KG1 (cell line): ENCODE measurements at places on chromosomes 1 and 21.

DNA sequence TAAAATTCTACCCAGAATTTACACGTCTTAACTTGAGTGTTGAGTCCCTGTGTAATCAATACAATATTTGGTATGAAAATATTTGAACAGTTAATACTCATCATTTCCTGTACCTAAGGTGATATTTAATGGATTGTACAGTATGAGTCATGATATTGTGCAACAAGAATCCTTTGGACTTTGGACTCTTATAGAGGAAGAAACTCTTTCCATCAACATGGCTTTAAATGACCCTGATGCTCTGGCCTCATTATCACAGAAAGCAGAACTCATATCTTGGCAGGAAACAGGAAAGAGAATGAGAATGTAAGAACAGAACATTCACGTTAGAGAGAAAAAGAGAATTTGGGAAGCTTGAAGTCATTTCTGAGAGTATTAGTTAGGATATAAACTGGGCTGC, 168.8 kb upstream of the B3GALT2 start:
- no peak for DNase-seq

- peak; percentile 46 for DNase-seq
These were observed 33.2 kb upstream of the FAM163A start for GRCh38 chr1:179709841-179710329.

DNA sequence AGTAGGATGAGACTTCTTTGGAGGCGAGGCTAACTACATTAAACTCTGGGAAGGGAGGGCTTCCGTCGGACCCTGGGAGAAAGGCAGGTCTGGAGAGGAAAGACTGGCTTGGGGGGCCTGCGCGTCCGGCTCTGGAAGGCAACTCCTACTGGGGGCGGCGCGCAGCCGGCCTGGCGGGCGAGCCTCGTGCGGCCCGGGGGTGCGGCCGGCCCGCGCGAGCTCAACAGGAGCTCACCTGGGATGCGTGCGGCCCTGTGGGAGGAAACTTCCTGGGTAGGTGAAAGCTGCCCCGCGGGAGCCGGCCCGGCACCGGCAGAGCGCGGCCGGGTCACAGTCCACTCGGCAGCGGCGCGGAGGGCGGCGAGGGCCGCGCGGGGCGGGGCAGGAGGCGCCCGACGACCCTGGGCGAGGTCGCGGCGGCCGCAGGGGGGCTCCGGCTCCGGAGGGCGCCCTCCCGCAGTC, 449 bp downstream of the EPS15 start:
- DNase-seq, result peak; percentile 13

DNA sequence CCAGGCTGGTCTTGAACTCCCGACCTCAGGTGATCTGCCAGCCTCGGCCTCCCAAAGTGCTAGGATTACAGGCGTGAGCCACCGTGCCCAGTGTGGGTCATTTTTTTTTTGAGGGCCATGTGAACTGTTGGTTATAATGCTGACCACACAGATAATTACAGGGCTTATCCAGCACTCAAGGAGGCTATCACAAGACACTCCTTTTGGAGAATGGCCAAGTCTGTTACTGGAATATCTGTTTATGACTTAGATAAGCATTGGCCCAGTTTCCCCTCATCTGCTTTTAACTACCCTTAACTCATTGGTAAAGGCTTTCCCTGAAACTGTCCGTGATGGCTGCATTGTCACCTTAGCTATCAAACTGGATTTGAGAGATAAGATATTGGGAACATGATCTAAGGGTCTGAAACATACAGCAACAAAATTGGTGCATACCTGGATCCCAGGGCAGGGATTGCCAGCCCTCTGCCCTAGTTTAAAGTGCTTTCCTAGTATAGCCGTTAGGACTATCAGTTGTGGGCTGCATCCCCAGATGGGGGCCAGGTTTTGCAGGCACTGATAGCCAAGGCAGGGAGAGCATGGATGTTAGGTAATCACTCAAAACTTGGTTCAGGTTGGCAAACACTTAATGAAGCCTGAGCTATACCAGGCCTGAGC, 15.6 kb downstream of the SZT2 start:
- no peak for DNase-seq

GRCh38 chr1:67264899-67265298, 42.8 kb upstream of the IL12RB2 start:
- DNase-seq, result peak; percentile 59

DNA sequence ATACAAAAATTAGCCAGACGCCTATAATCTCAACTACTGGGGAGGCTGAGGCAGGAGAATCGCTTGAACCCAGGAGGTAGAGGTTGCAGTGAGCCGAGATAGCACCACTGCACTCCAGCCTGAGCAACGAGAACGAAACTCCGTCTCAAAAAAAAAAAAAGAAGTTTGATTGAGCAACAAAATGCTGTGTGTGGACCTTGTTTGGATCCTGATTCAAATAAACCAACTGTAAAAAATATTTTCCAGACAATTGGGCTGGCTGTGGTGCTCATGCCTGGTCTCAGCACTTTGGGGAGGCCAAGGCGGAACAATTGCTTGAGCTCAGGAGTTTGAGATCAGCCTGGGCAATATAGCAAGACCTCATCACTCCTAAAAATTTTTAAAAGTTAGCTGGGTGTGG, 16.8 kb downstream of the PTAFR start:
- DNase-seq, result no peak

- peak; percentile 70 for DNase-seq
These were observed 53.5 kb upstream of the CNTN2 start for GRCh38 chr1:204989266-204990058.

DNA sequence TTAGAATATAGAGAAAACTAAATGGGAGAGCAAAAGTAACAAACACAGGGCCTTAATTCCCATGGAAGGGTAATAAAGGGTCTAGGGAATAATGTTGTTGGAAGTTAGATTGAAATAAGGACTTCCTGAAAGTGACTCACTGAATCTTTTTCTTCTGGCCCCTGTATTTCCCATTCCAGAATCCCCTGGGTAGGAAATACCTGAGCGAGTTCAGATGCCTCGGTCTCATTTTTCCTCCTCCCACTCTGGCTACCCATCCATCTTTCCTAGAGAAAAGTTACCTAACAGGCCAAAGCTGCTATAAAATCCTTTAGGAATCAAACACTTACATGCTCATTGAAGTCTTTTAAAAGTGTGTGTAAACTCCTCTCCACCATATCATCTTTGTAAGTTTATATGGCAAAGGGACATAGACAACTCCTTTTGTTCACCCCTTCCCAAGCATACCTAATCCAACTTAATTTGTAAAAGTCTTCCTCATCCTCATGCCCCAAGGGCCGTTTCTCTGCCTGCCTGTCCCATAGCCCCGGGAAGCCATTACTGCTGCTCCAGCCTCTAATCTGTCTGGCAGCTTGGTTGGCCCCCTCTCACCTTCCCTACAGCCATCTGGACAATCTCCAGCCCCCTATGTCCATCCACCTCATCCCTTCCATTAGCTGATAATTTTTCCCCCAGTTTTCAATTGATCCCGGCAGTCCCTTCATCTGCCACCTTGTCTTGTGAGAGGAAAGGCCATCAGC, 3.3 kb upstream of the MEF2D start:
- DNase-seq, result no peak

DNA sequence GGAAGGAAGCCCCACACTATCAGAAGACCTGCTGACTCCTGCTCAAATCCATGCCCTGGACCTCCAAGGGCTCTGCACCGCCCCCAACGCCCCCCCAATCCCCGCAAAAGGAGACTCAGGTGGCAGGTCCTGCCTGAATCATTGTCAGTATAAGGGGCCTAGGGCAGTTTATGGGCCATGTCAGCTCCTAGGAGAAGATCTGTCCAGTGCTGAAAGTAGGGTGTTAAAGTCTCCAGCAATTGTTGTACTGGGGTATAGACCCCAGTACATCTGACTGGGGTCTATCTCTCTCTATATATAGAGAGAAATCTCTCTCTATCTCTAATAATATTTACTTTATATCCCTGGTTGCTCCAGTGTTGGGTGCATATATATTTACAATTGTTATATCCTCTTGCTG, 12.1 kb upstream of the OLIG2 start:
- DNase-seq, result no peak

- DNase-seq, result no peak
These were observed 29.4 kb upstream of the PPP2R5A start for GRCh38 chr1:212255705-212256307.

- no peak for DNase-seq
These were observed 11.2 kb upstream of the OR2B11 start for GRCh38 chr1:247469141-247469535.

GRCh38 chr1:235441159-235441685, 63.0 kb downstream of the B3GALNT2 start:
- DNase-seq, result no peak

DNA sequence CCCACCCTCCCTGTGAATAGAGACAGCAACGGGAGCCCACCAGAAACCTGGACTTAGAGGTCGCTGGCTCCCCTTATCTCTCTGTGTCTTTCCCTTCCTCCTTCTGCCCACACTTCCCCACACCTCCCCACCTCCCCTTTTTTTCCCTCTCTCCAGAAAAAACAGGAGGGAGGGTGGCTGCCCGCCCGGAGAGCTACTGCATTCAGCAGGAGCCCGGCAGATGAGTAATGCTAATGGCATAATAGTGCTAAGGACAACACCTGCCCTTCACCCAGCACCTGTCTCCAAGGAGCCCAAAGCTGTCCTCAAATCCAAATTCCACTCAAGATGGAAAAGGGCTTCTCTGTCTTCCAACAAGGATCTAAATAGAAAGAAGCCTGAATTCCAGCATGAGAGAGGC, 11.4 kb upstream of the PRELP start:
- no peak for DNase-seq

GRCh38 chr1:59498640-59499039, 201.7 kb downstream of the FGGY start:
- DNase-seq, result no peak

DNA sequence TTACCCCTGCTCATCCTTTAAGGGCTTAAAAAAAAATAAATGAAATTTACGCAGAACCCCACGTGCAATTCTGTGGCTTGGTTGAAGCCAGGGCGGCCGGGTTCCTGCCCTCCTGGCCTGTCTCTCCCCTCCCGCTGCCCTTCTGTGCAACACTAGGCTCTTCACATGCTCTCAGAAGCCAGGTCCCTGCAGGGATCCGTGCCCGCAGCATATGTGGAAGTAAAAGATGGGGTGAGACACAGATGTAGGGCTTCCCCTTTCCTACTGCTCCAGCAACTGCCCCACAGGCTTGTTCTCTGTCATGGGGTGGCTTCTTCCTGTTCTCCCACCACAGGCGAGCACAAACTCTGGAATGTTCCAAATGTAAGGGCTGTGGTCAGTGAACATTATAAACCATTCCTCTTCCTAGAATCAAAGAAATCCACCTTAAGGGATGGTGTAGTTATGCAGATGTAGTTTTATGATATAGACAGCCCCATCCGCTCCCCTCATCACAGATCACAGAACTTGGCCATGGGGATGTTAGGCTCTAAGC, 535.4 kb downstream of the KIF26B start:
- DNase-seq, result no peak

- no peak for DNase-seq
These were observed 5.5 kb downstream of the C1QTNF12 start for GRCh38 chr1:1240822-1241587.

DNA sequence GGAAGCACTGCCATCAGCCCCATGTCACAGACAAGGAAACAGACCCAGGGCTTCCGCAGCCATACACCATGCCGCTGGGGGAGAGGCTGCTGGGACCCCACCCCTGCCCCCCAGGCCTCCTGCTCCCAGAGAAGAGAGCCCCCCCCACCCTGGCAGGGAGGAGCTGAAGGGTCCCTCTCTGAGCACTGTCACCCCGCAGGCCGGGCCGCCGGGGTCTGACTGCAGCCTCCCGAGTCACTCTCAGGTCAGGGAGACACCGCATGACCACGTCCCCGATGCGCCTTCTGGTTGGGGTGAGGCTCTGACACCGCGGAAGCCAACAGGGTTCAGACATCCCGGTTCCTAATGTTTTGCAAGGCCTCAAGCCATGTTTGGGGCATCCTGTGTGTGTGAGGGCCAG, 102.3 kb downstream of the SIK1 start:
- no peak for DNase-seq

DNA sequence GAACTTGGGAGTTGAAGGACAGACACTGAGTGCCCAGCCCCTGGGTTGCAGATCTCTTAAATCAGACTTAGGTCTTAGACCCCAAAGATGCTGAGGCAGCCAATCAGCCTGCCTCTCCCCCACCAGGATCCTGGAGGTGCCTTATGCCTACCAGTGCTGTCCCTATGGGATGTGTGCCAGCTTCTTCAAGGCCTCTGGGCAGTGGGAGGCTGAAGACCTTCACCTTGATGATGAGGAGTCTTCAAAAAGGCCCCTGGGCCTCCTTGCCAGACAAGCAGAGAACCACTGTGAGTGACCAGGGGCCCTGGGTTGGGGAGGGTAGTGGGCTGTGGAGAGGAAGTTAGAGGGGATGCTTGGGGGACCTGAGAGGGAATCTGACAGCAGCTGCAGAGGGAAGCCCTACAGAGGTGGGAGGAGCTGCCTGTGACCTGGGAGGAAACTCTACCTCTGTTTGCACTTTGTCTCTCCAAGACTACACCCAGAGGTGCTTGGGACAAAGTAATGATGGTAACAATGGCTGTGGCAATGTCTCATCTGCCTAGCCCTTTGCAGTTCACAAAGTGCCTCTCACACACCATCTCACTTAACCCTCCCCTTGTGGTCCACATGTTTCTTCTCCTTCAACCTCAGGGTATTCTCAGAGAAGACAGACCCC, 31.5 kb downstream of the UBE2T start:
- DNase-seq, result no peak

- no peak for DNase-seq
These were observed 36.6 kb upstream of the NHLH2 start for GRCh38 chr1:115877511-115877910.

DNA sequence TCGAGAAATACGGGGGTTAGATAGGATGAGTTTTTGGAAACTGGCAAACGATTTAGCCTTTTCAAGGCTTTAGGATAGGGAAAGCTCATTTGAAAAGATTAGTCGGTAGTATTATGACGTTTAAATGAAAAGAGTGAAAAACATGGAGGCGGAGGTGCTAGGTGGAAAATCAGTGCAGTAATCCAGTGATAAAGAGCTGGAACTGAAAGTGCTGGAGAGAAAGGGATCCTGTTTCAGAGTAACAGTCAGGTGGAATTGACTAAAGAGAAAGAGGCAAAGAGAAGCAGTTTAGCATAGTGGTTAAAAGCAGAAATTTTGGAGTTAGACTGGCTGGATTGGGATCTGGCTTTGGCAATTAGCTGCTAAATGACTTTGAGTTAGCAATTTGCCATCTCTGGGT, 945 bp downstream of the WDR3 start:
- no peak for DNase-seq

GRCh38 chr1:199113265-199113869, 474.5 kb downstream of the PTPRC start:
- DNase-seq, result peak; percentile 48

GRCh38 chr1:91015794-91016550, 5.9 kb downstream of the ZNF644 start:
- DNase-seq, result no peak

DNA sequence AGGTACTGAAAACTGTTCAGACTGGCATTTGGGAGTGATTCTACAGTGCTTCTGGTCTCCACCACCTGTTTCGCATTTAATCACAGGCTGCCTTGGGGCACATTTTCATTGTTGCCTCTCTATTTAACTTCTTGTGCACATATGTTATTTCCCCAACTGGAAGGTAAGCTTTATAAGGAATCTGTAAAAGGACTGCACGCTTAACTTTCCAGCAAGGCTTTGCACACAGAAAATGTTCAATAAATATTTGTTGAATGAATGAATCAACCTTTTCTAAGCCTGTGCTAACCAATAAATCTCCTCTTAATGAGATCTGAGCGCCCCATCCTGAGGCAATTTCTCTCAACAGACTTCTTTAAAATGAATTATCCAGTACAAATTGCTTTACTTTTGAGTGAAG, 84.3 kb upstream of the ARHGAP29 start:
- no peak for DNase-seq

- DNase-seq, result peak; percentile 24
These were observed 35.7 kb upstream of the CNN3 start for GRCh38 chr1:94962409-94963265.

GRCh38 chr1:86271046-86271445, 114.5 kb upstream of the COL24A1 start:
- DNase-seq, result no peak
